ENCODE measurements at places on chromosomes 2 and 18.

GRCh38 chr2:143429932-143430679 lies 300.9 kb downstream of the ARHGAP15 start:
- no peak for DNase-seq

DNA sequence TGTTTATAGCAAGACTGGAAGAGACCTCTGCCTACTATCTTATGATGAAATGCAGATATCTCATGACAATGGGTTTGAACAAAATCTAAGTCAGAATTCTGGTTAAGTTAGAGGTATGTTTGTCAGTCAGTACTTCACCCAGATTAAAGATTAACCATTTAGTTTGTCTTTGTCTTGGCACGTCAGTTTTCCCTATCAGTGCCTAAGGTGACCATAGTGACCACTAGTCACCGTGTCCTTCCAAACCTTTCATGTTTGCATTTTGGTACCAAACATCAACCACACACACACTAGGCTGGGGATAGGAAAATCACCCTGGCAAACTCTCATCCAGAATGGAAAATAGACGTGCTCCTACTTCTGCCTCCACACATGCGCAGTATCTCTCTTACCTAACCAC lies 248.9 kb downstream of the PIEZO2 start:
- DNase-seq = no peak

- no peak for DNase-seq
Observed at GRCh38 chr2:15923597-15923996, 16.8 kb upstream of the MYCN start.

GRCh38 chr18:46407486-46408166 lies 249.4 kb downstream of the LOXHD1 start:
- DNase-seq = no peak

DNA sequence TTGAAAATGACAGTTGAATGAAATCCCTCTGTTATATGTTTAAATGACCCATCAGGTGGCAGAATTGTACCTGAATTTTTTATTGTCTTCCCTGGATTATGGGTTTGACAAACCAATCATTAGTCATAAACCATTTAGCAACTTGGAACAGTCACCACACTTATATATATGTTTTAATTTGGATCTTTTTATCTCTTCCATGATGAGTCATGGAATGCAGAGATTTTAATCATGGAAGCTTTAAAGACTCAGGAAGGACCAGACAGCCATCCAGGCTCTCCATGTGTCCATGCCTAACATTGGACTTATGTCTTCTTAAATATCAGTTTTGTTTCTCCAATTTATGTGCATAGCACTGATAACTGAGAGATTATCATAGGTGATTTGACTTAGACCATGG lies 188.3 kb upstream of the ZSWIM2 start:
- DNase-seq = no peak

GRCh38 chr2:233915128-233915527 lies 2.0 kb upstream of the TRPM8 start:
- DNase-seq = no peak

DNA sequence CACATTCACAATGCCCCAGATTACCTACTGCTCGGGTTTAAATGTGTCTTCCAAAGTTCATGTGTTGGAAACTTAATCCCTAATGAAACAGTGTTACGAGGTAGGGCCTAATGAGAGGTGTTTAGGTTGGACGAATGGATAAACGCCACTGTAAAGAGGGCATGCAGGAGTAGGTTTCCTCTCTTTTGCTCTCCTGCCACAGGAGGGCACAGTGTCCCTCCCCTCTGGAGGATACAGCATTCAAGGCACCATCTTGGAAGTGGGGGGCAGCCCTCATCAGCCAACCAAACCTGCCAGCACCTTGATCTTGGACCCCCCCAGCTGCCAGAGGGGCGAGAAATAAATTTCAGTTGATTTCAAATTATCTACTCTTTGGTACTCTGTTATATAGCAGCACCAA lies 103.5 kb downstream of the TSHZ1 start:
- no peak for DNase-seq

DNA sequence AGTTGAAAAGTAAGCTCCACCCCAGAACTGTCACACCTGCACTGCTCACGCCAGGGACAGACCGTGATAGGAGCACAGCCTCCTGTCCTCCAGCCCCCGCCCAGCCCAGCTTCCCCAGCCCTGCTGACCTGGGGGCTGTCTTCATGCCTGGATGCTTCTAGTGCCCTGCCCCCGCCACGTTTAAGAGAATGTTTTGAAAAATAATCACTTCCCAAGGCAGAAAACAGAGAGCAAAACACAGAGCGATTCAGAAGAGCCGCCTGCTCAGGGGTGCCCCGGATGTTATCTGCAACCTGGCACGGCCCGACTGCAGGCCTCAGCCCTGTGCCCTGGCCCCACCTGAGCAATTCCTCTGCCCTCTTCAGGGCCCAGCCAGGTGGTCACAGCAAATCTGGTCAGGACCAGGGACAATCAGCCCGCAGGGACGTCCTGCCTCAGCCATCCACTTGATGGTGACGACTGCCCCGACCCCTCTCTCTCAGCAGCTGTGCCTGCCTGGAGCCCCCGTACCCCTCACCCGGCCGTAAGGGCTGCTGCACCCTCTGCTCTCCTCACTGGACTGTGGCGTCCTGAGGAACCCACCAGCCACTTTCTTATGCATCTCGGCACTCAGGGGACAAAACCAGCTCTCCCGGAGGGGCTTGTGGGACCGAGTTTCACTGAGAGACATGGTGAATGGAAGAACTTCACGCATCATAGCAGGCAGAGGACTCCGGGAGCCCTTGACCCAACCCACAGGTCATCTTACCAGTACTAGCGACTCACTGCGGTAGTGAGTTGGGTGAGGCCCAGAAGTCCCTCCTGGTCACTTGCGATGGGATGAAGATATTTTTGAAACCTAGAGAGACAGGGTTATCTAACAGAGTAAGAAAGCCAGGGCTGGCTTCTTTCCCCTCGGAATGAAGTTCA lies 30.2 kb downstream of the ADI1 start:
- no peak for DNase-seq

DNA sequence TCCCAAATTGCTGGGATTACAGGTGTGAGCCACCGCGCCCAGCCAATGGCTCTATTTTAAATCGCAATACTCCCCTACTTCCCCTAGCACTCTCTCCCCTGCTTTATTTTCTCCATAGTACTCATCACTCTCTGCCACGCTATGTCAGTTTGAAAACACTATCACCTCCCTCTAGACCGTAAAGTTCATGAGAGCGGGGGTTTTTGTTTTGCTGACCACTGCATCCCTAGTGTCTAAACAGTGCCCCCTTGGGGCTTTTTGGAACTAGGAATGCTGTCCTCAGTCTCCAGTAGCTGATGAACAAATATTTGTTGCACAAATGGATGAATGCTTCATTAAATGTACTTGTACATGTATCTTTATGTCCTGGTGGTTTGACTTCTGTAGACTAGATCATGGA lies 44.1 kb downstream of the ATOH8 start:
- DNase-seq = no peak

DNA sequence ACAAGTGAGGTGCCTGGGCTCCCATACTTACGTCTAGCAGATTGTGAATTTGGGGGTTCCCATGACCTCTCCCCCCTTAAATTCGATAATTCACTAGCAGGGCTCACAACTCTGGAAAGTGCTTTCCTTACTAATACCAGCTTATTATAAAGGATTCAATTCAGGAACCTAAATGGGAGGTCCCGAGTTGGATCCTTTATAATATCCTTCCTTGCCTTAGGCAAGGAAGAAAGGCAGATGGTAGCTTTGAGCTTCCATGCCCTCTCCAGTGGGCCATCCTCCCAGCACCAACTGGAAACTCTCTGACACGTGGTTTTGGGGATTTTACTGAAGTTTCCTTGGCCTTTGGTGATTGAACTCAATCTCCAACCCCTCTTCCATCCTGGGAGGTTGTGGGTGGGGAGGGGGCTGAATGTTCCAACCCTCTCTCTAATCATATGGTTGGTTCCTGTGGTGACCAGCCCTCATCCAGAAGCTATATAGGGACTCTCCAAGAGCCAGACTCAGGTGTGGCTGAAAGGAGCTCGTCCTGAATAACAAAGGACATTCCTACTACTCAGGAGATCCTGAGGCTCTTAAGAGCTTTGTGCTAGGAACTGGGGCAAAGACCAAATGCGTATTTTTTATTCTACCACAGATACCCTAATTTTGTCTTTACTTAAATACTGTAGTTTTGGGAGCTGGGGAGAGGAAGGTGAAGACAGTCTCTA lies 62.2 kb downstream of the HAUS1 start:
- no peak for DNase-seq

DNA sequence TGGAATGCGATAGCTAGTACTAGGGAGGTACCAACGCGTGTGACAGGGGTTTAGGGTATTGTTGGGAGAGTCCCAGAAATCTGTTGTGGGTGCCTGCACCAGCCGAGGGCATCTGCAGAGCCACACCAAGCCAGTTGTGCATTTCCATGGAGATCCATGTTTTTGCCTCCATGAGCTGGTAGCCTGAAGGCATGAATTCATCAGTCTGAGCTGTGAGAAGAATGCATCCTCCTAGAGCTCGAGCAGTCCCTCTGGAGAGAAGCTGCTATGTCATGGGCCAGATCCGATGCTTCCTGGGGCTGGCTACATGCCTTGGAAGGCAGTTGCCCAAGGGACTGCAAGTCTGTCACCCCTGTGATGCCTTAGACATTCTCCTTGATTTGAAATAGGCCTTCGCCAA lies 57.9 kb downstream of the LIPG start:
- no peak for DNase-seq

DNA sequence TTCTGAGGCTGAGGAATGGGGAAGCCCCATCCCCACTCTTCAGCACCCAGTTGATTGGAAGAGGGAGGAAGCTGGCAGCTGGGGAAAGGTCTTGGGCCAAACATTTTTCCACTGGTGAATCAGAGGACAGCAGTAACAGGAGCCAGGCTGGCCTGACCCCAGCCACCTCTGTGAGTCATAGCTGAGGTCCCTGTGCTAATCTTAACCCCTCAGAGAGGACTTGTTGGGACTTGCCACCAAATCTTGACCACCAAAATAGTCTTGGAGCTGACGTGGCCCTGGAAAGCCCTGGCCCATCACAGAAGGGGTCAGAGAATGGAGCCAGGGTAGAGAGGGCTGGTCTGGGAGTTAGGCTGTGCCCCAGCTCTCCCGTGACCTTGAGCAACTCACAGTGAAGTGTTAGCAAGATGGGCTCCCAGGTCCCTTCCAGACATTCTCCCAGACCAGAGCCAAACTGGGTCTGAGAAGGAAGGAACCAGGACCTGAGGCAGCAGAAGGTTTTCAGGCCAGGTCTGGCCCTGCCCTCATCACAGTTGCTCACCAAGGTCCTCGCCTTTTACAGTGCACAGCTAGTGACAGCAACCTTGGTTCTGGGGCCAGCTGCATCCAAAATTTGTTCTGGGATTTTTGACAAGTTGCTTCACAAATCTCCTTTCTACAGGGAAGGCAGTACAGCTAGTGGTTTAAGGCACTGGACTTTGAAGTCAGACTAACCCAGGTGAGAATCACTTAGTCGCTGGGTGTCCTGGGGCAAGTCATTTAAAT lies 266.6 kb downstream of the CYP26B1 start:
- no peak for DNase-seq

DNA sequence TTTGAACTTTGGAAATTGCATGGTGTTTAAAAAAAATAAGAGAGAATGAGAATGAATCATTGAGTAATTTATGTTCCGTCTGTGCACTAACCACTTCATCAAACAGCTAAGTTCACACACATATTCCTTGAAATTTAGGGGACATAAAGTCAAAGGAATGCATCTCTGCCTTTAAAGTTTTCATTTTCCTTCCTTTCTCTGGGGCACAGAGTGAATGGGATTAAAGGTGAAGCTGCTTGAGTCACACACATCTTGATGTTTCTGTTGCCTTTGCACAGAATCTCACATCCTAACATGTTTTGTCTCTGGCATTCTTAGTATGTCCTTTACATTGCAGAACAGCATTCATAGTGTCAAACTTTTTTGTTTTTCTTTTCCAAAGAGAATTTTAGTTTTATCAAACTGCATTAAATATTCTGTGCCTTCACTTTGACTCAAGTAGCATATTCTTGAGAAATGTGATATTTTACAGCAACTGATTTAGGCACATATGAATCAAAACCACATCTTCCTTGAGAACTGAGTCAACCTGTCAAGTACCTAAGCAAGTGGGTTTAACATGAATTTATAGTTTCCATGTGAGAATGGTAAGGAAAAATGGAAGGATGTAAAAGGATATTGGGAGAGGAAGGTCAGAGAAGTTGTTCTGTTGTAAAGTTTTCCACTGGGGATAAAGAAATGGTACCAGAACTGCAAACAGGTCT lies 169.1 kb upstream of the THUMPD2 start:
- DNase-seq = no peak

DNA sequence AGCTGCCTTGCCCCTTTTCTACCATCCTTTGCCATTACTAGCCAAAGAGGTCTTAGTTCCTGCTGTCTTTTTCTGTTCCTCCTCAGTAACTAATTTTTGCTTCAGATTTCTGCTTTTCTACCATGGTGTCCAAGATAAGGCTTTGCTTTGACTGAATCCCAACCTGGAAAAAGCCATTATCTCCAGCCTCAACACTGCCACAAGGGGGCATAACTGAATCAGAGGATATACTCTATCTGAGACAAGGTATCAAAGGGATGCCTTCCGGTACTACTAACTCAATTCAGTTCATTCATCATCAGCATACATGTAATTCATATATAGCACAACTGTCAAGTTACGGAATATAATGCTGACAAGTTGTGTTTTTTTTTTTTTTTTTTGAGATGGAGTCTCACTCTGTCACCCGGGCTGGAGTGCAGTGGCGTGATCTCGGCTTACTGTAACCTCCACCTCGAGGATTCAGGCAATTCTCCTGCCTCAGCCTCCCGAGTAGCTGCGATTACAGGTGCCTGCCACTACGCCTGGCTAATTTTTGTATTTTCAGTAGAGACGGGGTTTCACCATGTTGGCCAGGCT lies 11.4 kb downstream of the OSGEPL1 start:
- no peak for DNase-seq

DNA sequence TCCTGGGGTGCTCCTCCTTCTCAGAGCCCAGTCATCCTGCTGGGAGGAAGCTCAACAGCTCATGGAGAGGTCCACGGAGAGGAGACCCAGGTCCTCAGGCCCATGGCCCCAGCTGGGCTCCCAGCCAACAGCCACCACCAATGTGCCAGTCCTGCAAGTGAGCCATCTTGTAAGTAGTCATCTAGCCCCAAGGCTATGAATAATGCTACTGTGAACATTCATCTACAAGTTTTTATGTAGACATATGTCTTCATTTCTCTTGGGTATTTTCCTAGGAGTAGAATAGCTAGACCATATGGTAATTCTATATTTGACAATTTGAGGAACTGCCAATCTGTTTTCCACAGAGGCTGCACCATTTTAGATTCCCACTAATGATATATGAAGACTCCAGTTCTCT lies 166.1 kb downstream of the MTCL1 start:
- DNase-seq = no peak

GRCh38 chr2:98576666-98577312 lies 31.5 kb downstream of the COA5 start:
- DNase-seq = no peak

Measured in NCI-H1417 treated with DMSO at 0.1 percent for 48 hours (cell line).